T-cell (primary cell): ENCODE measurements at places on chromosomes 7 and 10. TPM values are rescaled to one million over a fixed set of nuclear protein-coding genes. Genes with fewer than 3 reads are reported as not detected.

DNA sequence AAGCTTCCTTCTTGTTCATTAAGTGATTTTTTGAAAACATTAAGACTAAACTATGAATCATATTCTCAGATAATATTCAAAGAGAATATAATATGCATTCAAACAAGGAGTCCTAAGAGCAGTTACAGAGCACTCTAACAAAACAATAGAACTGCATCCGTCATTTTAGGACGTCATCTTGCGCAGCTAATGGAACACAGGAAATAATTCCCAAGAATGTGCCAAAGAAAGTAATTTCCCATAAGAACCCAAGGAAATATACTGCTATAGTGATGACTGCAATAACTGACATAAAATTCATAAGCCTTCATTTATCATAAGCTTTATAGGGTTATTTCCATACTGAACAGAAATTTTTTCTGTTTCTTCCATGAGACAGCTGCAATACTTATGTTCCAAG, 28.3 kb upstream of the CASD1 start:
- H3K27ac ChIP-seq, result no peak overlapping the region
- DNase-seq, result no peak
- H3K4me3 ChIP-seq, result no peak overlapping the region
- no peaks in the 10 kb centered on the region for H3K4me1 ChIP-seq
- H3K36me3 ChIP-seq, result no peaks in the 10 kb centered on the region

DNA sequence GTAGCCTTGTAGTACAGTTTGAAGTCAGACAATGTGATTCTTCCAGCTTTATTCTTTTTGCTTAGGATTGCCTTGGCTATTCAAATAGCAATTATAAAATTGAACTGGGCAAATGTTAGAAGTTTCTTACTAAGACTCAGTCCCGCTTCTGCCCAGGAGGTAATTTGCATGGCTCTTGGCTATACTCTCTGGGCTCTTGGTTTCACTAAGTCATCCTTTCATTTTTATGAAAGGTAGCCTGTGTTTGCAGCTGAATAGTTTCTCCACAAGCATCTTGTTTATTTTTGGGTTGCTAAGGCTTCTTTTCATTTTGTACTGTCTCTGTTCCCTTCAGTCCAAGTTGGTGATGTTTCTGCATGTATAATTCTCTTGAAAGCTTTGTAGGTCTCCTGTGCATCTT, 340.6 kb downstream of the SH2D4B start:
- no peaks in the 10 kb centered on the region for H3K36me3 ChIP-seq
- no peaks in the 10 kb centered on the region for H3K27me3 ChIP-seq
- H3K27ac ChIP-seq, result no peak overlapping the region
- no peaks in the 10 kb centered on the region for H3K4me1 ChIP-seq
- H3K4me3 ChIP-seq, result no peak overlapping the region
- no peak for DNase-seq

GRCh38 chr10:14601872-14602725, 172.6 kb downstream of the FAM107B start:
- H3K27me3 ChIP-seq, result no peaks in the 10 kb centered on the region
- DNase-seq, result peak; percentile 54
- peak overlapping the region; percentile 70 for H3K27ac ChIP-seq
- peak overlapping the region; percentile 65 for H3K4me3 ChIP-seq

The WDR86 gene
- 26.0 TPM for total RNA-seq

DNA sequence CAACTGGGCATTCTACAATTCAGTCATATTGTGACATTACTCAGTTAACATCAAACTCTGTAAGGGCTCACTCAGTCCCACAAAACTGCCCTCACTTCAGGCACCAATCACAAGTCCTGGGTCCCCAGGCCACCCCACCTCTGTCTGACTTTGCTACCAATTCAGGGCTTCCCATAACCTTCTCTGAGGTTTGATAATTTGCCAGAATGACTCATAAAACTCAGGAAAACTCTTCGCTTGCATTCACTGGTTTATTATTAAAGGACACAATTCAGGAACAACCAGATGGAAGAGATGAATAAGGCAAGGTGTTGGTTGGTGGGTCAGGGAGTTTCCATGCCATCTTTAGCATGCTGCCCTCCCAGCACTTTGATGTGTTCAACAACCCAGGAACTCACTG, 41.3 kb downstream of the AVL9 start:
- no peak overlapping the region for H3K27ac ChIP-seq
- DNase-seq, result no peak
- H3K36me3 ChIP-seq, result no peaks in the 10 kb centered on the region
- no peak overlapping the region for H3K4me3 ChIP-seq
- H3K27me3 ChIP-seq, result no peaks in the 10 kb centered on the region
- peaks cover 8% of the 10 kb centered on the region for H3K4me1 ChIP-seq

DNA sequence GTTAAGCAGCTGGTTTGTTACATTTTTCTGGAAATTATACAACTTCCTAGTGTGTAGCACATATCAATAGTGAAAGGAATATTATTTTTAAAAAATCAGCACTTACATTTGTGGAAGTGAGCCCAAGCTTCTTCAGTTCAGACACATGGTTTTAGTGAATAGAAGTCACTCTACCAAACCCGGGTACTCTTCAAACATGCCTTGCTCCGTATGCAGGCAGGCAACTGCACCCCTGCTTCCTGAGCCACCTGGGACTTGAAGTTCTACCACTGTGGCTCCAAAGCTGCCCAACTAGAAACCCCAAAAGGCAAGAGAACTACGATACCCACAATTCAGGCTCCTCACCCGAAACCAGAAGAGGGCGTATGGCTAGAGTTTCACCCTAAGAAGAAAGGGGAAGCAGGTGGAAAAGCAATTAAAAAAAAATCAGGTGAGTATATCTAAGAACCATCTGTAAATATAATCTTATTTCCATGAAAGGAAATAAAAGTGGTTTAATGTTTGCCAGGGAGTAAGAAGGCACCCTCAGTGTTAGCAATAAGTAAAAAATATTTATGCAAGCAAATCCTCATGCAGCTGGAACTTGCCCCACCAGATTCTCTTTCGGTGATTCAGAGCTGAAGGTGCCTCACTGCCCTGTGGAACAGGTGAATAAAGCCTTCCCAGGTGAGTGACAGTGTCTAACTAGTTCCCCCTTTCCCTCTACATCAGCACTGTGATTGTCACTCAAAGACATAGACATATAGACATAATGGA, at the start of gene MACC1:
Gene MACC1, minus strand, starts transcription at position 192 of the 756 bp plus-strand sequence. CDS start 55,522 bp downstream, outside the sequence.
- no peak for DNase-seq
- no peak within 1 kb of the TSS for H3K27ac ChIP-seq
- H3K4me1 ChIP-seq, result peaks cover 3% of the 10 kb centered on the region
- H3K36me3 ChIP-seq, result no peaks in the 10 kb centered on the region

The SP8 gene
- total RNA-seq, result not detected

DNA sequence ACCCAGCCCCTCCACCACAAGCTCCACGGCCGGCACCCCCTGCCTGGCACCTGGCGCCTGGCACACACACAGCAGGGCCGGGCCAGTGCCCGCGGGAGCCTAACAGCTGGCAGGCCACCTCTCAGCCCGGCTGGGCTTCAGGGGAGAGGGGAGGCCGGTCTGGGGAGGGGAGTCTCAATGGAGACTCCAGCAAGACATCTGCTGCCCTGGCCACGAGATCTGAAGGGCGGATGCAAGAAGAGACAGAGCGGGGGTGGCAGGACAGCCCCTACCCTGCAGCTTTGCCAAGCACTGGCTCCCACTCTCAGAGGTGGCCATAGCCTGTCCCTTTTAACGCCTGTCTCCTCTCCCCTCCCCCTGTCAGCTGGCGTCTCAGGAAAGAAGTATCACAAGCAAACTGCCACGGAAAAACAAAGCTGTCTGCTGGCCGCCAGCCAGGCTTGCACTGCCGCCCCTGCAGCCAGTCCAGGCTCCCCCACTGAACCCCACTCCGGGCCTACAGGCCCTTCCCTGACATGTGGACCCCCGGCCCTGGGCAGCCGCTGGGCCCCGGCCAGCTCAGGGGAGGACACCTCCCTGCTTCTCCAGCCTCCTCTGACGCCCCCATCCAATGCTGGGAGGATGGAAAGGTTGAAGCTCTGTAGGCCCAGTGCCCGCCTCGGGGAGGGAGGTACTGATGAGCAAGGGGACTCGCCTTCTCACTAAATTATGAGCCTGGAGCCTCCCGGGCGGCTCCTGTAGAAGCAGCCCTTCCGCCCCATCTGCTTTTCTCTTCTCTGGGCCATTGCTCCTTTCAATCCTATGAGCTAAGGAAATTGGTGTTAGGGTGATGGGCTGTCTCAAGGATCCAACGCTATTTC, 178.4 kb downstream of the ARHGAP12 start:
- no peak overlapping the region for H3K27ac ChIP-seq
- no peaks in the 10 kb centered on the region for H3K27me3 ChIP-seq

The KCND2 gene
- not detected for total RNA-seq

DNA sequence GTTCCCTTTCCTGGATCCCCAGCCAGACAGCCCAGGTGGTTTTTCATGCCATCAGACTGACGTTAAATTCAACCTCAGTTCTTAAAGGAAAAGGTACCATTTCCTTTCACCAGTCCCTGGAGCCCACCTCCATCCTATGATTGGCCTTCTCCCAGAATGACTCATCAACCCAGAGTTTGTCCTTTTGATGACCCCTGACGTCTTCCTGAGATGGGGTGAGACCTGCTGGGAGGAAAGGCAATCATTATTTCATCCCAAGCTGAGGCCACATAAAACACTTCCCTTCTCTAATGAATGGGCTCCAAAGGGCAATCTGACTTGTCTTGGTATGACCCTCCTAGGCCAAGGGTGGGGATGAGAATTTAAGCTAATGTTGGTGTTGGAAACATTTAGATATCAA, 750.7 kb downstream of the SUGCT start:
- H3K4me3 ChIP-seq, result no peak overlapping the region
- no peaks in the 10 kb centered on the region for H3K36me3 ChIP-seq
- H3K27me3 ChIP-seq, result no peaks in the 10 kb centered on the region
- no peak for DNase-seq
- no peak overlapping the region for H3K27ac ChIP-seq
- H3K4me1 ChIP-seq, result no peaks in the 10 kb centered on the region

The AMZ1 gene
- 0.09 TPM for total RNA-seq

The SPDYE1 gene
- not detected for total RNA-seq

The STK17A gene
- 120 TPM for total RNA-seq

The CPVL gene
- 1.2 TPM for total RNA-seq

DNA sequence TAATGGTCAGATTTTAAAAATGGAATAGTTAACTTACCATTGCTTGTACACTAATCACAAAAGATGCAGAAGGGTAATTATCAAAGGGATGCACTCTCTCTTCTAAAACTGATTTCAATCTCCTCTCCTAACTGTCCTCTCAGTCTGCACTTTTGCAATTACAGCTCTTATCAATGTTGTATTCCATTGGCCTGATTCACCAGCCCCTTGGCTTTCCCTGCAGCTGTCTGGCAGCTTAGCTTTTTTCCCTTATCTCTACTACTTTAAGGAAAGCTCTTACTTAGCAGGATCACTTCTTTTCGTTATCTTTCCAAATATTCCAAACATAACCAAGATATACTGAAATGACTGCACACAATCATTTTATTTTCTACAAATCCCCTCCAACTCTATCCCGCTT, 448.8 kb downstream of the GRM8 start:
- no peaks in the 10 kb centered on the region for H3K36me3 ChIP-seq
- H3K4me1 ChIP-seq, result no peaks in the 10 kb centered on the region
- H3K4me3 ChIP-seq, result no peak overlapping the region
- no peak overlapping the region for H3K27ac ChIP-seq
- DNase-seq, result no peak

- no peak overlapping the region for H3K4me3 ChIP-seq
- no peak overlapping the region for H3K27ac ChIP-seq
- peaks cover 21% of the 10 kb centered on the region for H3K4me1 ChIP-seq
- no peaks in the 10 kb centered on the region for H3K36me3 ChIP-seq
- H3K27me3 ChIP-seq, result no peaks in the 10 kb centered on the region
These were observed 65.5 kb downstream of the CUX1 start for GRCh38 chr7:101882595-101883564.

GRCh38 chr7:17773289-17773626, 167.0 kb downstream of the SNX13 start:
- no peaks in the 10 kb centered on the region for H3K4me1 ChIP-seq
- H3K27ac ChIP-seq, result no peak overlapping the region
- DNase-seq, result no peak
- no peaks in the 10 kb centered on the region for H3K36me3 ChIP-seq
- no peak overlapping the region for H3K4me3 ChIP-seq

DNA sequence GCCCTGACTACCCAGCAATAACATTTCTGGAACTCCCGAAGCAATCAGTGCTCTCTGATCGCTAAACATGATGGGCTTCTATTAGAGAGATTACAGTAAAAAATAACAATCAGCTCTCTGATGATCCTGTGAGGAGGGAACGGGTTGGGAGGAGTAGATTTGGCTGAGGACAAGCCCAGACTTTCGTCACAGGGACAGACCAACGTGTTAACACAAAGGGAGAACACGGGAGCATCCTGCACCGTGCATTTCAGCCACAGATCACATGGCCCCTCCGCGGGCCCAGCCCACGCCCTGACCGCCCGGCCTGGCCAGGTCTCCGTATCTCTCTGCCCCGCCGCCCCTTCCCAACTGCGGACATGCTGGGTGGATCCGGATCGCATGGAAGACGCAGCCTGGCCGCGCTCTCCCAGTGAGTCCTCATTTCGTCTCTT, 95.0 kb upstream of the AGBL3 start:
- H3K27ac ChIP-seq, result no peak overlapping the region
- no peak for DNase-seq
- H3K4me1 ChIP-seq, result peaks cover 5% of the 10 kb centered on the region
- H3K27me3 ChIP-seq, result no peaks in the 10 kb centered on the region

DNA sequence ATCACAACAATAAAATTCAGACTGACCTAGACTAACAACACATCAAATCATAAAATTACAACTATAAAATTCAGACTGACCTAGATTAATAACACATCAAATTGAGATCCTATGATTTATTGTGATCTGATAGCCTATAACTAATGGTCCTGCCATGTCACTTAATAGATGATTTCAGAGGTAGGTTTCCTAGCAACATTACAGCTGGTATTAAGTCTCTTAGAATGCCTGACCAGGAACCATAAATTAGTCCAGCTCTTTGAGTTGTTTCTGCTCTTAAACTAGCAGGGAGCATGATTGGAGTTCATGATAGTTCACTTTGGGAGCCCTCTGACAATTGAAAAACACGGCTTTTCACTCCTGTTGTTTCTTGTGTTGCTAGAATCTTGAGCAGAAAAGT, 318.9 kb downstream of the BMPER start:
- H3K27me3 ChIP-seq, result no peaks in the 10 kb centered on the region
- no peak for DNase-seq
- H3K27ac ChIP-seq, result no peak overlapping the region
- H3K4me1 ChIP-seq, result no peaks in the 10 kb centered on the region
- H3K4me3 ChIP-seq, result no peak overlapping the region

The LIPK gene
- not detected for total RNA-seq

The CPN1 gene
- not detected for total RNA-seq

The TAF3 gene
- total RNA-seq, result 19.2 TPM

The ELFN1 gene
- total RNA-seq, result not detected

- no peak overlapping the region for H3K27ac ChIP-seq
- H3K27me3 ChIP-seq, result no peaks in the 10 kb centered on the region
- no peak for DNase-seq
- H3K4me3 ChIP-seq, result no peak overlapping the region
- no peaks in the 10 kb centered on the region for H3K4me1 ChIP-seq
These were observed 145.6 kb downstream of the ADARB2 start for GRCh38 chr10:1591742-1592141.

GRCh38 chr7:90897961-90898469, 301.9 kb downstream of the CDK14 start:
- H3K4me1 ChIP-seq, result no peaks in the 10 kb centered on the region
- H3K27me3 ChIP-seq, result no peaks in the 10 kb centered on the region
- no peak overlapping the region for H3K27ac ChIP-seq
- DNase-seq, result no peak
- H3K4me3 ChIP-seq, result no peak overlapping the region
- H3K36me3 ChIP-seq, result no peaks in the 10 kb centered on the region

GRCh38 chr7:130444751-130445407, 4.1 kb upstream of the CEP41 start:
- H3K4me3 ChIP-seq, result no peak overlapping the region
- H3K4me1 ChIP-seq, result peaks cover 15% of the 10 kb centered on the region
- no peak for DNase-seq
- no peaks in the 10 kb centered on the region for H3K27me3 ChIP-seq
